ENCODE measurements at places on chromosomes 1 and 21.
A peak's percentile ranks its signal among the peaks of the same experiment; 100 is the strongest.

DNA sequence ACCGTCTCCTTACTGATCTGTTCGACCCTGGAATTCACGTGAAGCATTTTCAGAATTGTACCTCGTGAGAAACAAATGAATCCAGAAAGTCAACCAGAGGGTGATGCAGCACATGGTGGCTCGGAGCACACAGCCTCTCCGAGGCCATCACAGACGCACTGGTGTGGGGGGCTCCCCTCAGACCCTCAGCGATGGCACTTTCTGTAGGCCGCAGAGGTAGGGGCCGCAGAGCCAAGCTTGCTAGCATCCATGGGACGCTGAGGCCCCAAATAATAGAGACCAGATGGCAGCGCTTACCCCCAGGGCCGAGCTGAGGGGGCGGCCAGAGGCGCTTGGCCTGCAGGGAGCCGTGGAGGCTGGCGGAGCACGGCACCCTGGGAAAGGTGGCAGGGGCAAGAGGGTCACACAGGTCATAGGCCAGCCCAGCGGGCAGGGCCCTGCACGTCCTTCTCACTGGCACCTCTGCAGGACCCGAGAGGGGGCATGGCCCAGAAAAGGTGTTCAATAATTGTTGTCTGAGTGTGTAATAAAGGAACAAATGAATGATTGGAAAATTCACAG, 28.1 kb upstream of the COL6A2 start:
- no peaks in the 10 kb centered on the region for H3K4me1 ChIP-seq
- no peak overlapping the region for H3K4me3 ChIP-seq
- no peak overlapping the region for H3K27ac ChIP-seq
- DNase-seq: peak; percentile 9

DNA sequence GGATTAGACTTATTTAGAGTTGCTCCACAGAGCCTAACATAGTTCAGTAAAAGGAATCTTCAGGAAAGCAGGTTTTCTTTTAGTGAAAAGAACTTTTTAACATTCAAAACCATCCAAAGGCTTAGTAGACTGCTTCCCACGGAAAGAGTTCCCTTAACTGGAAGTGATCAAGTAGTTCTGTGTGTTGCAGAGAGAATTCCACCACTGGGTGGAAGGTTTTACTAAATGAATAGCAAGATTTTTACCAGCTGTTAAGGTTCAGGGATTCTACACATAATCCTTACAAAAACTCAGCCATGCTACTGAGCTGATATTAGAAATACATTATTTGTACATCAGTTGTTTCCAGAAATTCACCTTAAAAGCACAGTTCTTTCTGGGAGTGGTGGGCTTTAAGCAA, 119.7 kb downstream of the GDAP2 start:
- H3K4me1 ChIP-seq: no peaks in the 10 kb centered on the region
- no peak overlapping the region for H3K27ac ChIP-seq
- no peak overlapping the region for H3K4me3 ChIP-seq
- peaks cover 28% of the 10 kb centered on the region for H3K27me3 ChIP-seq

DNA sequence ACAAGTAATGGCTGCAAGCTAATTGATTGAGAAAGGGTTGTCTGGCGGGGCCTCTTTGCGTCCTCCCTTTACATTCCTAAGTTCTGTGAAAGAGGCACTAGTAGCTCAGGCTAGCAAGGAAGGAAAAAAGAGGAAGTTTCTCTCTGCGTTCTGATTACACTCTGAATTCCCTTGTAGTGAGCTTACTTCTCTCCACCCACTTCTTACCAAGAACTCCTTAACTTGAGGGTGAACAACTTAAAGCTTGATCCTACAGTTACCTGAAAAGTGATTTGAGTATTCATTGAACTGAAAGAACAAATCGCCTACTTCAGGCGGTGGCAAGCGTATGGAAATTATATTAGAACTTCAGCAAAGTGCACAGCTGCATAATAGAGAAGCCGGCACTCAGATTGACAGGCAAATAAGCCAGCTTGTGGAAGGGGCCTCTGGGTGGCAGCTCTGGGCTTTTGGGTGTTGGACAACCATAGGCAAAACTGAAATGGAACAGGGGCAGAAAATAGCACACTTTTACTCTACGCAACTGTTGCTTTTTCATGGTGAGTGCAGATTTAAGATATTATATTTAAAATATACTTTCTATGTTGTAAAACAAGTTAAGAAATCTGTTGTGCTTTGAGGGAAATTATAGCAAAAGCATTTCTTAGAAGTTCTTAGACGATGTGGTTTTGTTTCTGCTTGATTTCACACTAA, 464.5 kb downstream of the USP25 start:
- no peak for DNase-seq
- H3K4me3 ChIP-seq: no peak overlapping the region
- H3K27ac ChIP-seq: no peak overlapping the region
- no peaks in the 10 kb centered on the region for H3K27me3 ChIP-seq

GRCh38 chr1:97634758-97635157, 286.1 kb downstream of the DPYD start:
- no peak overlapping the region for H3K27ac ChIP-seq
- peaks cover 13% of the 10 kb centered on the region for H3K4me1 ChIP-seq
- DNase-seq: no peak
- H3K27me3 ChIP-seq: no peaks in the 10 kb centered on the region
- H3K4me3 ChIP-seq: no peak overlapping the region

GRCh38 chr21:44966135-44967081, 26.6 kb downstream of the SLX9 start:
- no peaks in the 10 kb centered on the region for H3K27me3 ChIP-seq
- H3K27ac ChIP-seq: peak overlapping the region; percentile 61
- H3K4me1 ChIP-seq: peaks cover 31% of the 10 kb centered on the region
- H3K36me3 ChIP-seq: peaks cover 3% of the 10 kb centered on the region

DNA sequence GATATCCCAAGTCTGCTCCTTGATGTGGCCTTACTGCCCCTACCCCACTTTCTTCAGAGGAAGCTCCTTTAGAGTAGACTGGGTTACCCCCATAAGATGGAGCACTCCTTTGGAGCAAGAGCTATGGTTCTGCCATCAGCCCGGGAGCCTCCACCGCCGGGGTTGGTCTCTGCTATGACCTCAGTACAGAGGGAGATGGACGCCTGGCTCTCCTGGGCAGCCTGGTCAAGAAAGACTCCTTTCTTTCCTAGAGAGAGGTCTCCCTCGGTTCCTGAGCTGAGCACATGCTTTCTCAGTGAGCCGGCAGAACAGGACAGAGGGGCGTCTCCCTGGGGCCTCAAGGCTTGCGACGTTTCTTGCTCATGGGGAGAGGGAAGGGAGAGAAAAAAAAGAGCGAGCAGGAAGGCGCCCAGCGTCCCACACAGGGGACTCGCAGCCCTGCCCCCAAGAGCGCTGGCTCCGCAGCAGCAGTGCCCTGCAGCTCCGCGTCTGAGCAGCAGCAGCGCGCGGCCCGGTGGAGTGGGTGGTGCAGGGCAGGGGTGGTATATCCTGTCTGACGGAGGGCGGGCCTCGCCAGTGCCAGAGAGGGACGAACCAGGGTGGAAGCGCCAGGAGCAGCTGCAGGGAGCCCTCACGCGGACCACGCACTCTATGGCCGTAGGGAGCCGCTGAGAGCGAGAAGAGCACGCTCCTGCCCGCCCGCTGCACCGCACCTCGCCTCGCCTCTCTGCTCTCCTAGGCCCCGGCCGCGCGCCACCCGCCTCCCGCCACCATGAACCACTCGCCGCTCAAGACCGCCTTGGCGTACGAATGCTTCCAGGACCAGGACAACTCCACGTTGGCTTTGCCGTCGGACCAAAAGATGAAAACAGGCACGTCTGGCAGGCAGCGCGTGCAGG, at the start of gene PKP1:
Gene PKP1 (plus strand): TSS at position 576 of the 899 bp plus-strand sequence. CDS start 197 bp downstream, at position 773.
- H3K27ac ChIP-seq: no peak within 1 kb of the TSS
- peaks cover 93% of the 10 kb centered on the region for H3K27me3 ChIP-seq
- peaks cover 6% of the 10 kb centered on the region for H3K4me1 ChIP-seq
- H3K36me3 ChIP-seq: no peaks in the 10 kb centered on the region

DNA sequence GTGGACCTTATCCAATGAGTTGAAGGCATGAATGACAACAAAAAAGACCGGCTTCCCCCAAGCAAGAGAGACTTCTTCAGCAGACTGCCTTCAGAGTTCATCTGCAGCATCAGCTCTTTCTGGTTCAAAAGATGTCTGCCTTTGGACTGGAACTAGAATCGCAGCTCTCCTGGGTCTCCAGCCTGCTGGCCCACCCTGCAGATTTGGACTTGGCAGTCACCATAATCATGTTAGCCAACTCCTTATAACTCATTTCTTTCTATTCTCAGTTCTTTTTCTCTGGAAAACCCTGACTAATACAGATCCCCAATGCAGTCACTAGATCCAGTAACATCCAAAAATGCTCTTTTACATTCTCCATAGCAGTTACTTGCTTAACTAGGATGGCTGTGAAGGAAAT, 89.2 kb upstream of the MARK1 start:
- no peaks in the 10 kb centered on the region for H3K36me3 ChIP-seq
- H3K4me1 ChIP-seq: no peaks in the 10 kb centered on the region
- peaks cover 45% of the 10 kb centered on the region for H3K27me3 ChIP-seq
- no peak for DNase-seq
